Mononuclear cell (primary cell): ENCODE measurements at places on chromosomes 3 and 15. TPM values are rescaled to one million over a fixed set of nuclear protein-coding genes. Genes with fewer than 3 reads are reported as not detected.

The ITGA11 gene
- under 0.01 TPM for total RNA-seq

The GLCE gene
- total RNA-seq: 3.7 TPM

The TRIM42 gene
- not detected for total RNA-seq

The PROK2 gene
- total RNA-seq: 16.0 TPM

The GOLGA6D gene
- total RNA-seq: not detected

The LRRC2 gene
- total RNA-seq: 0.10 TPM

The DHFR2 gene
- 1.0 TPM for total RNA-seq

The CD86 gene
- total RNA-seq: 50.1 TPM

The OR5K2 gene
- total RNA-seq: not detected

The BSN gene
- under 0.01 TPM for total RNA-seq

The SLCO2A1 gene
- total RNA-seq: not detected

The CAND2 gene
- total RNA-seq: 0.84 TPM

The MESP2 gene
- not detected for total RNA-seq

The FSIP1 gene
- total RNA-seq: 0.94 TPM

The DPPA2 gene
- not detected for total RNA-seq

The BLOC1S6 gene
- 102 TPM for total RNA-seq

The KBTBD8 gene
- total RNA-seq: 55.1 TPM

The FGD5 gene
- 0.10 TPM for total RNA-seq

The LDHAL6B gene
- not detected for total RNA-seq

The PLA1A gene
- 2.7 TPM for total RNA-seq

The PLCL2 gene
- total RNA-seq: 73.6 TPM

The PROS1 gene
- 6.8 TPM for total RNA-seq
